ENCODE measurements at places on chromosomes 3 and 15.
A peak's percentile ranks its signal among the peaks of the same experiment; 100 is the strongest.

- DNase-seq, result no peak
Measured at GRCh38 chr3:130669740-130670139, 76.9 kb downstream of the PIK3R4 start.

GRCh38 chr3:30350011-30350410, 256.4 kb upstream of the TGFBR2 start:
- DNase-seq, result no peak

GRCh38 chr15:71187526-71187925, 72.3 kb downstream of the THSD4 start:
- DNase-seq, result no peak

DNA sequence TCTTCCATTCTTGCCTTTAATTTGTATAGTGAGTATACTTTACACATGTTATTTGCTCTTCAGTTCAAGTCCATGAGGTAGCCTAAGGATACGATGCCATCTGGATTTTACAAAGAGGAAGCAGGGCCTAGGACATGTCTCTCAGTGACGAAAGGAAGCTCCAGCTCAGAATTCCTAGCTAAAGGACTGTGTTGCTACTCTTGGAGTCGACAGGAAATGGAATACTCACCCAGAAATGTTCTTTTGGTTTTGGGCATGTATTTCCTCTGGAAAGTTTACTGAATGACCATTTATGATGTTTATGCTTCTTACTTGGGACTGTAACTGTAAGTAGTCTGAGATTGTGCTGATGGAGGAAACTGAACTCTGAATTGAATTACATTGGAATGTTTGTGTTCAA, 12.5 kb downstream of the OXNAD1 start:
- no peak for DNase-seq

DNA sequence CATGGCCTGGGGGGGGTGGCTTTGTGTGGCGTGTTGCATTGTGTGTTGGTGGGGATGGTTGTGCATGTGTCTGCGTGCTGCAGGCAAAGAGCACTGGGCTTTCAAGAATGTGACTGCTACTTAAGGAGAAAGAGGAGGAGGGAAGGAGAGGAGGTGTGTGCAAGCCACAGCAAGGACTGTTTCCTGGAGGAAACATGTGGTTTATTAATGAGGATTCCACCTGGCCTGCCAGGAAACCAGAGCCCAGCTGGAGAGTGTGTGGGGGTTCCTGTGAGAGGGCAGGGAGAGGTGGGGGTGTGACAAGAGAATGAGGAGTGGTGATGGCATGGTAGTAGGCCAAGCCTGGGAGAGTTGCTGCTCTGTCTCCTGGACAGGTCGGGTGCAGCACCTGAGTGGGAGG, 258.1 kb upstream of the ROPN1 start:
- DNase-seq, result no peak

- no peak for DNase-seq
Measured at GRCh38 chr15:63978511-63979261, 67.6 kb downstream of the DAPK2 start.

DNA sequence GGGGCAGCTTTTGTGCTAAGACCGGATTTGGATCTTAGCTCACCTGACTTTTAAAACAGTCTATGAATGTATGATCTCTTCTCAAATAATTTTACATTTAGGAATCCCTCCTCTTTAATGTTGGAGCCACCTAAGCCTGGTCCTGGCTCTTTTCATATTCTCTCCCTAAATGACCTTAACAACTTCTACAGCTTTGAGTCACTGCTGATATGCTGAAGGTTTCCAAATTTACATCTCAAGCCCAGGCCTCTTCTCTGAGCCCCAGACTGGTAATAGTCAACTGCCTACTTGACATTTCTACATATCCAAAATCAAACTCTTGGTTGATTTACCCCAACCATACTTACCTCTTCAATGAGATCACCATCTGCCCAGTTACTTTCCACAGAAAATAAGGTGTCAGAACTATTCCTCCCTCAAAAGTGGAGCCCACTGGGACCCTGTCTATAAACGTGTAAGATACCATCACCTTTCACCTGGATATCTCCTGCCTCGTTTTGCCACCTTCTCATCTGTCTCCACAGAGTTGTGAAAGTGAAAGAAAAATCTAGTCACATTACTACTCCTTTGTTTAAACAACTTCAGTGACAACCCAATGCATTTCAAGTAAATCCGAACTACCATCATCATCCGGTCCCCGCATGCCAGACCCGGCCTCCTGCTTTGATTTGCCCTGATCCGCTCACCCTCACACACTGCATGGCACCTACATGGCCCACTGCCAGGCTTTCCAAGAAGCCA, 48.8 kb downstream of the UBP1 start:
- DNase-seq, result no peak

- no peak for DNase-seq
Measured at GRCh38 chr3:46667061-46667621, 26.3 kb downstream of the ALS2CL start.

DNA sequence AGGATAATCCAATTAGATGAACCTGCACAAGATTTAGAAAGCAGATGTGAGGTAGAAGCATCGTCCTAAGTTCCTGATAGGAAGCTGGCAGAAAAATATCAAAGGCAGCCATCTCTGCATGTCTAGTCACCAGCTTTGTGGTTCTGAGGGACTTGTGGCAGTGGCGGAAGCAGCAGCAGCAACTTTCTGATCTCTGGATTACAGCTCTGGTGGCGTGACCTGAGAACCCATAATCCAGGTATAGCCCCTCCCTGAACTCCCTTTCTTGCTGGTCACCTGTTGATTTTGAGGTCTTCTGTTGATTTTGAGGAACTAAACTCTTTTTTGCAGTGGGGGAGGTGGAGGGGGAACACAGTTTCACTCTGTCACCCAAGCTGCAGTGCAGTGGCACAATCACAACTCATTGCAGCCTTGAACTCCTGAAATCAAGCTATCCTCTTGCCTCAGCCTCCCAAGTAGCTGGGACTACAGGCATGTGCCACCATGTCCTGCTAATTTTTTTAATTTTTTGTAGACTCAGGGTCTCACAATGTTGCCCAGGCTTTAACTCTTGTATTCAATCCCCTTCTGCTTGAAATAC, 7.9 kb downstream of the FSIP1 start:
- peak; percentile 11 for DNase-seq

DNA sequence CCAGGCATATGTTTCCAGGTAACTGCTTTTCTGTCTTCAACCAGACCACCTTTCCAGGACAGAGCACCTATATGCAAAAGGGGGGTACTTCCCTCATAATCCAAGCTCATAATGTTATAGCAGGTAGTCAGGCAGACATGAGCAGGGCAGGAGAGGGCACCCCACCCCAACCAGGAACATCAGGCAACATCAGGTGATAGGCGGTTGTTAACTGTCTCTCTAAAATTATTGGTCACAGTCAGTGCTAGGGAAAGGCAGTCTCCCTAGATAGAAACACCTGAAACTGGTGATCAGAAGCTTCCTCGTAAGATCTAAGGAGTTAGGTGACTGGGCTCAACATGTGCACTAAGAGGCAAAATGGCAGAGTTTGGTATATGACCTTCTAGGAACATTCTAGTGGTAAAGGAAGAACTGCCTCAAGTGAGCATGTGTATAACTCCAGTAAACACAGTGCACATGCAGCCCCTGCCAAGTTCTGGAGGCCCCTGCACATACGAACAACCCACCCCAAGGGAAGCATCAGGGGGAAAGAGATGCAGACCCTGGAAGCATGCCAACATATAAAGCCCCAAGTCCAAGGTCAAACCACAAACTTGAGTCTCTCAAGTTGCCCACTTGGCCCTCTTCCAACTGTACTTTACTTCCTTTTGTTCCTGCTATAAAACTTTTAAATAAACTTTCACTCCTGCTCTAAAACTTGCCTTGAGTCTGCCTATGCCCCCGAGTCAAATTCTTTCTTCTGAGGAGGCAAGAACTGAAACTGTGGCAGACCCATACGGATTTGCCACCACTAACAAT, 270.9 kb downstream of the ULK4 start:
- DNase-seq, result no peak
